ENCODE measurements at places on chromosomes 4 and X. TPM values are rescaled to one million over a fixed set of nuclear protein-coding genes. Genes with fewer than 3 reads are reported as not detected.

GRCh38 chrX:40156470-40157227 lies 58.9 kb upstream of the BCOR start:
- no peak overlapping the region for H3K27ac ChIP-seq
- no peaks in the 10 kb centered on the region for H3K4me1 ChIP-seq

- H3K4me1 ChIP-seq = peaks cover 27% of the 10 kb centered on the region
- peaks cover 18% of the 10 kb centered on the region for H3K36me3 ChIP-seq
- H3K27me3 ChIP-seq = no peaks in the 10 kb centered on the region
- peak overlapping the region; percentile 28 for H3K27ac ChIP-seq
- H3K4me3 ChIP-seq = peak overlapping the region; percentile 70
- no peak for DNase-seq
These were observed 1.8 kb downstream of the NOP14 start for GRCh38 chr4:2961421-2961810.

DNA sequence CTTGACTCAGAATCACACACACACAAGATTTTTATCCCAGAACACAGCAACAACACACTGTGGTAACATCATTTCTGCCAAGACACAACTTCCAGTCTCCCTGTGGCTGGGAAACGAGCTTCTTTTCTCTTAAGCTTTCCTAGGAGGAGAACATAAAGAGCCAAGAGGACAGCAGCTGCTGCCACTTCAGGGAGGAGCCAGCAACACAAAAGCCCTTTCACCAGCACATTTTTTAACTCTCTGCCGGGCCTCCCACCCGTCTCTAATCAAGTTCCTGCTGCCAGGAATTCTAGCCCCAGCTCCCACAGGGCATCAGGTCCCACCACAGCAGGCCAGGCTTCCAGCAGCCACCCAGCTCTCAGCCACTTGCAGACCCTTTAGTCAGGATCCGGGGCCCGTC lies 22.4 kb downstream of the FAT1 start:
- H3K4me3 ChIP-seq = no peak overlapping the region
- H3K27me3 ChIP-seq = no peaks in the 10 kb centered on the region
- H3K36me3 ChIP-seq = no peaks in the 10 kb centered on the region
- no peak for DNase-seq

- peaks cover 48% of the 10 kb centered on the region for H3K4me1 ChIP-seq
- no peak overlapping the region for H3K4me3 ChIP-seq
- no peaks in the 10 kb centered on the region for H3K36me3 ChIP-seq
- H3K27me3 ChIP-seq = no peaks in the 10 kb centered on the region
These were observed 27.9 kb downstream of the ARHGEF6 start for GRCh38 chrX:136752796-136753195.

DNA sequence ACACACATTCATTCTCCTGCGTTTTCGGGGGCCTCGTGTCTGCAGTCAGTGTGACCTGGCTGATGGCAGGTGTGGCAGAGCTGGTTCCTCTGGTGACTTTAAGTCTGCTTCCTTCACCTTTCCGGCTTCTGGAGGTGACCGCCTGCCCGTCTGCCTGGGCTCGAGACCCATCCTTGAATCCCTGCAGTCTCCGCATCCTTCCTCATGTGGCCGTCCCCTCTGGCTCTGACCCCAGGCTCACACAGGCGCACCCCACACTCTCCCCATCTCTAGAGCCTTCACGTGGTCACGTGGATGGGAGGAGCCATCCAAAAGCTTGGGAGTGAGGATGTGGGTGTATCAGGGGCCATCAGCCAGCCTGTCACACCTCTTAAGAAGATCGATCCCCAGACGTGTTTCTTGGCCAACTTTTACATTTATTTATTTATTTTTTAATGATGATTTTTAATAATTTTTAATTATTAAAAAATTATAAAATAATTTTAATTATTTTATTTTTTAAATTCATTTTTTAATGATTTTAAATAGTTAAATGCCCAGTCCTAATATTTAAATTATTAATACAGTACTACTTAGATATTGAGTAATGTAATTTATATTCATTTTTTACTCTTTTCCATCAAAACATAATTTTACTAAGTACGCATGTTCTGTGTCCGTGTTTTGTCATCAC lies 20.9 kb downstream of the RGS12 start:
- H3K36me3 ChIP-seq = no peaks in the 10 kb centered on the region
- H3K4me1 ChIP-seq = no peaks in the 10 kb centered on the region
- H3K4me3 ChIP-seq = no peak overlapping the region

DNA sequence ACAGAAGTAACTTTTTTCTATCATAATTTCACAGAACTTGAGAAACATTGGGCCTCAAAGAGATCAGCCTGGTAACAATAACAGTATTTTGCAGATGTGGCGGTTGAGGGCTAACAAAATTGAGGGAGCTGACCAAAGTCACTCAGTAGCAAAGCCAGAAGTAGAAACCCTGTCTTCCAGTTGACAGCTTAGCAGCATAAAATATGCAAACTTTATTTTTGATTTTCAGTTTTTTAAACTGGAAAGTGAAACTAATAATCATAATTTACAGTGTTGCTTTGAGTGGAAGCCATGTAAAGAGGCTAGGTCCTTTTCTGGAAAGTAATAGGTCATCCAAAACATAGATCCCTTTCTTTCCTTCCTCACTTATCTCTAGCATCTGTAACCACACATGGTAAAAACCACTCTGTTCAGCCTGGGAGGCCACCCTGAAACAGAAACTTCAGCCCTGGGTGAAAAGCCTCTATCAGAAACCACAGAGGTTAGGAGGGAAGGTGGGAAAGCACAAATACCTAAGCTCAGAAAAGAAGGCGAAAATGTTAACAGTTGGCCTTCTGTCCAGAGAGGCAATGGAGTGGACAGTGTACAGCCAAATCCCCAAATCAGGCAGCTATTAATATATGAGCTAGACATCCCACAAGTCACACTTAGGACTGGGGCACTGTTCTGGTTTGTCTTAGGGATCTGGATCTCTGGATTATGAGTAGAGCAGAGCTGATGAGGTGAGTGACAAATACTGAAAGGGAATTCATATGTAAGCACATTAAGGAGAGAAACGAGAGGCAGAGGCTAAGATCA lies 61.1 kb upstream of the ARSJ start:
- no peak for DNase-seq
- no peak overlapping the region for H3K27ac ChIP-seq
- H3K4me3 ChIP-seq = no peak overlapping the region
- H3K36me3 ChIP-seq = no peaks in the 10 kb centered on the region

GRCh38 chr4:28918871-28919270 lies 1801.3 kb upstream of the PCDH7 start:
- H3K36me3 ChIP-seq = no peaks in the 10 kb centered on the region
- DNase-seq = no peak
- no peak overlapping the region for H3K27ac ChIP-seq
- H3K4me3 ChIP-seq = no peak overlapping the region

- no peaks in the 10 kb centered on the region for H3K27me3 ChIP-seq
- H3K36me3 ChIP-seq = no peaks in the 10 kb centered on the region
- H3K4me3 ChIP-seq = no peak overlapping the region
- no peak for DNase-seq
- H3K27ac ChIP-seq = no peak overlapping the region
- no peaks in the 10 kb centered on the region for H3K4me1 ChIP-seq
These were observed 10.9 kb upstream of the DDX3X start for GRCh38 chrX:41322821-41323603.

GRCh38 chr4:187289371-187289770 lies 565.7 kb upstream of the FAT1 start:
- H3K27ac ChIP-seq = no peak overlapping the region
- H3K4me3 ChIP-seq = no peak overlapping the region
- H3K27me3 ChIP-seq = no peaks in the 10 kb centered on the region
- H3K36me3 ChIP-seq = no peaks in the 10 kb centered on the region
- no peaks in the 10 kb centered on the region for H3K4me1 ChIP-seq
- DNase-seq = no peak

DNA sequence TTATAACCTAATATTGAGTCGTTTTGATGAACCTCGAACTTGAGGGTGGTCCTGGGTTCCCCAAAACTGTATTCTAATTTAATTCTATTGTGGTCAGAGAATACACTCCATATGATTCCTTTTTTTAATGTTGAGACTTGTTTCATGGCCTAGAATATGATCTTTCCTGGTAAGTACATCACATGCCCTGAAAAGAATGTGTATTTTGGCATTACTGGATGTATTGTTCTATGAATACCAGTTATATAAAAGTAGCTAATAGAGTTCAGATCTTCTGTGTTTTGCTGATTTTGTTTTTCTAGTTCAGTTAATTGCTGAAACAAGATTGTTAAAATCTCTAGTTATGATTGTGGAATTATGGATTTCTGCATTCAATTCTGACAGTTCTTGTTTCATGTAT lies 18.8 kb downstream of the PRRG1 start:
- H3K4me1 ChIP-seq = no peaks in the 10 kb centered on the region
- H3K27me3 ChIP-seq = no peaks in the 10 kb centered on the region
- DNase-seq = no peak

- H3K36me3 ChIP-seq = no peaks in the 10 kb centered on the region
- no peak overlapping the region for H3K4me3 ChIP-seq
- no peaks in the 10 kb centered on the region for H3K27me3 ChIP-seq
- no peaks in the 10 kb centered on the region for H3K4me1 ChIP-seq
- no peak overlapping the region for H3K27ac ChIP-seq
- DNase-seq = no peak
These were observed 25.2 kb downstream of the NAT8L start for GRCh38 chr4:2084316-2084715.

- H3K4me3 ChIP-seq = no peak overlapping the region
- H3K4me1 ChIP-seq = peaks cover 20% of the 10 kb centered on the region
- no peaks in the 10 kb centered on the region for H3K36me3 ChIP-seq
- no peak overlapping the region for H3K27ac ChIP-seq
- no peak for DNase-seq
- H3K27me3 ChIP-seq = no peaks in the 10 kb centered on the region
These were observed 3.9 kb upstream of the DTHD1 start for GRCh38 chr4:36277533-36277932.

DNA sequence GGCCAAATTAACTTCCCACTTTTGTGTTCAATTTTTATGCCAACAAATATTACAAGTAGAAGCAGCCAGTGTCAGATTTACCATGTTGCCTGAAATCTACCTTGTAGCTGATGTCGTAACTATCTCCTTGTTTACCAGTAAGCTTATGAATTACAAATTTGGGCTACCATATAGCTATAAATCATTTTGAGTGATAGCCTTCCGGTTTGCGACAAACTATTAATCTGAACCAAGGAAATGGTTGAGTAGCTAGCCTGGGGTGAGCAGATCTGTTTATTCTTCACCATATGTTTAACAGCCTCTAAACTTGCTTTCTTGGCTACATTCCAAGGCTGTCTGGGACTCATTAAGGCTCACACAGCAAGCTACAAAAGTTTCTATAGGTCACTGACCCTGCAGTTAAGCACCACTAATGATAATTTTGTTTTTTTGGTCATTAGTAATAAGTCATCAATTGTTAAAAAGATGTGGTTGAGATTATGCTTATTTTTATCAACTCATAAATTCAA lies 218.7 kb upstream of the SPOCK3 start:
- no peak overlapping the region for H3K27ac ChIP-seq
- DNase-seq = no peak
- H3K4me3 ChIP-seq = no peak overlapping the region
- no peaks in the 10 kb centered on the region for H3K4me1 ChIP-seq
- H3K27me3 ChIP-seq = no peaks in the 10 kb centered on the region

The F8A2 gene
- total RNA-seq = not detected

The RRH gene
- total RNA-seq = 0.44 TPM

The LPAR4 gene
- total RNA-seq = not detected
